Stimulated activated CD8-positive, alpha-beta memory T cell treated with anti-CD3 and anti-CD28 coated beads, Interleukin-12 subunit alpha, Interleukin-12 subunit beta, amount 100 ng/mL, for 1 hour (primary cell): ENCODE measurements at places on chromosomes 5 and 9.

GRCh38 chr9:102035929-102036328, 297.5 kb upstream of the GRIN3A start:
- no peak for DNase-seq

- DNase-seq: no peak
Measured at GRCh38 chr9:127210851-127211730, 53.5 kb upstream of the GARNL3 start.

DNA sequence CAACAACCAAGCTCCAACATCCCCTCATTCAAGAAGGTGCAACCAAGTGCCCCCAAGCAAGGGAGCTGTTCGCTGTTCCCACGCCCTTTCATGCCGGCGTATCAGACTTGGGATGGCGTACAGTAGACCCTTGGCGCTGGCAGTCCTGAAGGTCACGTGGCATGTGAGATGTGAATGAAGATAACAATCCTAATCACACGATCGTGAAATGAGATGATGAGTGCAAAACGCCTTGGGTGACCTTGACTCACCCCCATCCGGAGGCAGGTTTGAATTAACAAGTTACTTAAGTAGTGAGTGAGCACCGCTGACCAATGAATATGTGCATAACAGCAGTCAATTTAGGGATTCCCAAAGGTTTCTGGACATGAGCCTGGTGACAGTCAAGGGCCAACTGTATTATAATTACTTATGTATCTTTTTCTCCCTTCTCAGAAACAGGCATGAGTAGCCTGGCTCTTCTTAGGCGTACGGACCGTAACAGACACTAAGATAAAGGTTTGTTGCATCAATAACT, 150.2 kb downstream of the TTLL11 start:
- no peak for DNase-seq

DNA sequence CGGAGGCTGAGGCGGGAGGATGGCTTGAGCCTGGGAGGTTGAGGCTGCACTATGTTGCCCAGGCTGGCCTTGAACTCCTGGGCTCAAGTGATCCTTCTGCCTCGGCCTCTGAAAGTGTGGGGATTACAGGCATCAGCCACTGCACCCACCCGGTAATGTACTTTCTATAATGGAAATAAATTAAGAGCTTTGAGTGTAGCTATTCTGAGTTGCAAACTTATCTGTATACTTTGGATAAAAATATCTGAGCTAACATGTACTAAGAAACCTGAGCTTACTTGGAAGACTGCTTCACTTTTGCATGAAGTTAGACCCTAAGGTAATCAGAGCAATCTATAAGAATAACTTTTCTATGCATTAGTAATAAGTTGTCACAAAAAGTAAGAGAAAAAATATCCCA, 50.0 kb downstream of the UNC13B start:
- DNase-seq: no peak

DNA sequence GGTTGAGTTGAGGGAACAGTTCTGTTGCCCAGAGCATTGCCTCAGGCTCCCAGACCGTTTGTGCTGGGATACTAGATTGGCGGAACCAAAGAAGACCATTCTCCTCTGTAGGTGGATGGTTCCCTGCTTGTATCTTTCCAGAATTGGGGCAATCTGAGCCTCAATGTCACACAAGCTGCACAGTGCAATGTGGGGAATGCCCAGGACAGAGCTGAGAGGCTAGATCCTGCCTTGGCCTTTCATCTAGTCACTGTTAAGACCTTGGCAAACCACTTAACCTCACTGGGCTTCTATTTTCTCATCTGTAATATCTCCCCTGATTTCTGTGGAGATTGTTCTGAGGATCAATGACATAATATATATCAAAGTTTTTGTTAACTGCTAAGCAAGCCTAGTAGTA, 16.9 kb upstream of the ERAP2 start:
- no peak for DNase-seq

- no peak for DNase-seq
Measured at GRCh38 chr5:95697781-95698681, 15.2 kb upstream of the SPATA9 start.

- DNase-seq: no peak
Measured at GRCh38 chr5:61640179-61641021, 308.3 kb downstream of the ZSWIM6 start.

DNA sequence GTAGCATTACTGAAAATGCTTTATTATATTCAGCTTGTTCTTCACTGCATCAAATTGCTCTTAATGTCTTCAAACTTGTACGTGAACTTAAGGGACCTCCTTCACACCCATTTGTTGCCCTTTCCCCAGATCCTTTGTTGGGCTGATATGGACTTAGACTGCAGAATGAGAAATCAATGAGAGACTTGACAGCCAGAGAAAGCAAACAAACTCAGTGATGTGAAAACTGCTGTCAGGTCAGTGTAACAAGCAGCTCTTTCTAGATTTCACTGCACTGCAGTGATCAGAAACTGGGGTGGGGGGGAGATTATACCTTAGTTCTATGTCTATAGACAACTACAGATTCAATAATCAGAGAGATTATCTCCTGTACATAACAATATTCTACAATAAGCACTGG, 491.0 kb upstream of the DAP start:
- DNase-seq: no peak

DNA sequence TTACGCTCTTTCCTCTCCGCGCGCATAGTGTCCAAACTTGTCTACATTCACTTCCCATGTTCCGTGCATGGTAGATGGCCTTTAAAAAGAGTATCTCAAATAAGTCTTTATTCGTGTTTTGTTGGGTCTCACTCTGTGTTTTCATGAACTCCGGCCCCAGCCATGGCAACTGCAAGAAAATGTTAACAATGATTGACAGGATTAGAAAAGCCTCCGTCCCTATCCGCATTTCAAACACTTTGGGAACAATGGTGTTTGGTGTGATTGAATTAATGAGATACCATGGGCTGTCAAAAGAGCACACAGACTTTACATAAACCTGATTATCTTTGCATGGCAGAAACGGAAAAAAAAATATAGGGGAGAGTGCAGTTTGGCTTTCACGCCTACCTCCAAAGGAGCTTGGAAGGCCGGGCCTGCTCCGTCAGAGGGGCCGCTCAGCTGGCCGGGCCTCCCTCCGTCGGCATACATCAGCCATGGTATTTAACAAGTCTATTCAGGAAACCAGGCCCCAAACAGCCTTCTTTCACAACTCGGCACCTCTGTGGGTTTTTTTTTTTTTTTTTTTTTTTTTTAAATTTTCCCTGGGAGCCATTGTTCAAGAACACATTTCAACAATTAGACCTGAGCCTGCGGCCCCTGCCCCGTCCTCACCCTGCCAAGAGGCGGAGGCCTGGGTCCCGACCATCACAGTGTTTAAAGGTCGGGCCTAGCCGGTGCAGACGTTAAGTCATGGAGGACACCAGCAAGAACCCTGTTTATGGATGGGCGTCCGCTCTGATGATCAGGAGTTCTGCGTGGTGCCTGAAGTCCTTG, 323.8 kb upstream of the IRX4 start:
- DNase-seq: no peak

- no peak for DNase-seq
Measured at GRCh38 chr5:103539376-103540330, 22.9 kb downstream of the NUDT12 start.

GRCh38 chr5:159764283-159765134, 151.8 kb upstream of the ADRA1B start:
- no peak for DNase-seq

- no peak for DNase-seq
Measured at GRCh38 chr9:79829566-79830302, 258.0 kb downstream of the TLE4 start.

DNA sequence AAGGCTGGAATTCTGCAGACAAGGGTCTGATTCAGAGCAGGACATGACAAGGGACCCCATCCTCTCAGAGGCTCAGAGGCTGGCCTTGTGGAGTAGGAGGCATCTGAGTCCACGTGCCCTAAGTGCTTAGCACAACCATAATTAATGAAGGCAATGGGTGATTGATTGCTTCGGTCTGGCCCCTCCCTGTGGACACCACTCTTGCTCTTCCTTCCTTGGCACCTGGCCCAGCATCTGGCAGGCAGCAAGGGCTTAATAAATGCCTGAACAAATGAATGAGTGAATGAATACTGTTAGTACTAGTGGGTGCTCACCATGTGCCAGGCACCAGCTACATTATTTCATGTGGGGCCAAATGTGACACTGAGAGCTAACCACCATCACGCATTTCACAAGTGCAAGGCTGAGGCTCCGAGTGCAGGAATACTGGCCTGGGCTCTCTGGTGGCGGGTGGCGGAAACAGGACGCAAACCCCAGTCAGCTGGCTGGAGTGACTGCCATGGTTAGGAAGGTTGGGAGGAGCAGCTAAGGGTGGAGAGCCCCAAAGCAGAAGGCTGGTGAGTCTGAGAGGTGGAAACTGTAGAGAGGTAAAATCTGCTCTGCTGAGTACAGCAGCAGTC, 53.6 kb downstream of the ASS1 start:
- DNase-seq: no peak

GRCh38 chr5:135462304-135462703, 10.2 kb upstream of the TIFAB start:
- DNase-seq: peak; percentile 4

- DNase-seq: no peak
Measured at GRCh38 chr9:73024601-73025034, 71.8 kb upstream of the ALDH1A1 start.

GRCh38 chr9:28699632-28700031, 1126.4 kb upstream of the C9orf72 start:
- no peak for DNase-seq

GRCh38 chr9:116285320-116285719, 131.7 kb downstream of the PAPPA start:
- DNase-seq: no peak

GRCh38 chr9:79432485-79432884, 139.3 kb upstream of the TLE4 start:
- DNase-seq: no peak

- DNase-seq: no peak
Measured at GRCh38 chr9:133741716-133742115, 3.6 kb upstream of the SARDH start.

DNA sequence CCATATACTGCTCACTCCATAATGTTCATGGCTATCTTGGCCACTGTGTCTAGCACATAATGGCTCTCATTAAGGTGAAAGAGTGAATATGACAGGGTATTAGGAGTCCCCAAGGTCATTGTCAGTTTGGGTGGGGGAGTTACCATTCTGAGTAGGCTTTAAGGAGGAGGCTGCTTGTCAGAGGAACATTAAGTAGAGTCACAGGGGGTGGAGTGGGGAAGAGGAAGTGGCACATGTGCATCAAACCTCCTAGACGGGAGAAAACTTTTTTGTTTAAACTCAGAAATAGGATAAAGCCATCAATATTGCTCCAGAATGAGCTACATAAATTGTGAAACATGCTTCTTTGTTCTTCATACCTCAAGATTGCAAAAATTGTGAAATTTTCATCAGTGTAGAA, 45.5 kb downstream of the DAB2IP start:
- no peak for DNase-seq

DNA sequence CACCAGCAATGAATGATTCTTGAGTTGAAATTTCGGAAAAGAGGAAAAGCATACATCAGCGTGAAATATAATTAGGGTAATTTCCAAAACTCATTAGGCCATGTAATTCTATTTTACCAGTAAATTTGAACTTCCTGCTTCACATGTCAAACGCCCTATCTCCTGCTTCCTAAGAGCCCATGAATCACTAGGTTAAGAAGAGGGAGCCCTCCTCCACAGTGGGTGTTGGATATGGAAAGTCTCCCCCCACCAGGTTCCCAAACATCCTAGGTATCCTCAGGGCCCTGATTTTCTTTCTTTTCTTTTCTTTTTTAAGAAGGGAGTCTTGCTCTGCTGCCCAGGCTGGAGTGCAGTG, 115.2 kb downstream of the SUSD1 start:
- no peak for DNase-seq

GRCh38 chr5:124662181-124662781, 84.2 kb downstream of the ZNF608 start:
- DNase-seq: no peak

- no peak for DNase-seq
Measured at GRCh38 chr5:79269733-79270166, 33.8 kb downstream of the JMY start.

- DNase-seq: no peak
Measured at GRCh38 chr9:84668196-84669012, 1.1 kb upstream of the NTRK2 start.

- no peak for DNase-seq
Measured at GRCh38 chr5:157449011-157449723, 10.8 kb upstream of the NIPAL4 start.
